ENCODE measurements at places on chromosomes 4 and X. TPM values are rescaled to one million over a fixed set of nuclear protein-coding genes. Genes with fewer than 3 reads are reported as not detected.

The KCND1 gene
- 0.72 TPM for total RNA-seq

The CORIN gene
- total RNA-seq = 0.12 TPM

GRCh38 chr4:62806816-62807215, 1602.4 kb downstream of the TECRL start:
- DNase-seq = no peak

The F11 gene
- not detected for total RNA-seq

DNA sequence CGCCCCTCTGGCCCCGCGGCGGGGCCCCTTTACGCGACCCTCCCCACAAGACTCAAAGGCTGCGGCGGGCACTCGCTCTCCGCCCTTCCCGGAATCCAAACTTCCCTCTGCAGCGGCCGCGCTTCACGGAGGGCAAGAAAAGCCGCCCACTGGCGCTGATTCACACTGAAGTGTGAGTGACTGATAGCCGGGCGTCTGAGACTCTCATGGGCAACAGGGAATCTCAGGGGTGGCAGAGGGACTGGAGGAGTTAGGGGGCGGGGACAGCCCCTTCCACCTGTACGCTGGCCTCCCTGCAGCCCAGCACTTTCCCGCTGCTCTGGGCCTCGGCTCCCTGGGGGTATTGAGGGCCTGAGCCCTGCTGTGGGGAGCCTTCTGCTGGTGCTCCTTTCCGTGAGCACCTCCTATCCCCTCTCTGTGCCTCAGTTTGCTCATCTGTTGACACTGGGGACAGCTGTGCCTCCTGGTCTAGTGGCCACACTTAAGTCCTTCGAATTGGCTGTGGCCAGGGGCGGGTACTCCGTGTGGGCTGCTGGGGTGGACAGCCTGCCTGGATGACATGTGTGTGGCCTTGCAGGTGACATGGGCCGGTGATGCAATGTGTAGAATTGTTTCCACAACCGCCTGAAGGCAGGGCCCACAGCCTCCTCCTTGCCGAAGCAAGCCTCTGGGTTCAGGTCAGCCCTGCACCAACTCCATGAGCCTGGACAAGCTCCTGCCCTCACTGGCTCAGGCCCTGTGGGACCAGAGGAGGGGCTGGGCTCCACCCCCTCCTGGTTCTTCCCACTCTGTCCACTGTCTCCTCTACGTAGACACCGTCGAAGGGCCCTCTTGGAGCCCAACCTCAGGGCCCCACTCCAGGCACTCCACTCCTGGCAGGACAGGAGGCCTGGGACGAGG, 951 bp downstream of the SH3BP2 start:
- DNase-seq = no peak

DNA sequence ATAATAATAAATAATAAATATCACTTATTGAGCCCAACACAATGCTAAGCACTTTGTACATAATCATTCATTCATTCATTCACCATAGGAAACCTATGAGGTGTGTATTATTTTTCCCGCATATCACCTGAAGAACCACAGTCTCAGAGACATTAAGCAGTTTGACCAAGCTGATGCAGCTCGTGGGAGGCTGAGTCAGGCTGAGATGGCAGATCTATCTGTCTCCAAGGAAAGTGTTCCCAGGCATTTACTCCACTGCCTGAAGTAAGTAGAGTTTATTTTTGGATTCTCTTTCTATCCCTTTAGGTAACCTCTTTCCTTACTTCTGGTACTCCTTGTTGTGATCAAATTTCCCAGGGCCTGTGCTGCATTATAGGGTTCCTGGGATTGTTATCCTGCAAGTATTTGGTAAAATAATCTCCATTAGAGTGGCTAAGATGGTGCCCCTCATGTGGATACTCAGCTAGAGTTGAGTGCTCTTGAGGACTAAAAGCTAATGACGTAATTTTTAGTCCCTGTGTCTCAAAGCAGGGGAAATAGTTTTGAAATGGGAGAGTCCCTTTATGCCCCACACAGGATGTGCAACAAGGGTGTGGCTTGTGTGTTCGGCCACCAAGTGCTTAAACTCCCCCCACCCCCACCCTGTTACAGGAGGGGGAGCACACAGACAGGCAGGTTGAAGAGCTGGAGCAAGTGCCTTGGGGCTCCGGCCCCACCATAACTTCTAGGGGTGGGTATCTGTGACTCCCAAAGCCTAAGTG, 467.0 kb downstream of the STIM2 start:
- no peak for DNase-seq

GRCh38 chr4:184250795-184251669, 33.4 kb upstream of the ENPP6 start:
- peak; percentile 49 for DNase-seq

- DNase-seq = no peak
These were observed 97.3 kb downstream of the NKX6-1 start for GRCh38 chr4:84401701-84402306.

DNA sequence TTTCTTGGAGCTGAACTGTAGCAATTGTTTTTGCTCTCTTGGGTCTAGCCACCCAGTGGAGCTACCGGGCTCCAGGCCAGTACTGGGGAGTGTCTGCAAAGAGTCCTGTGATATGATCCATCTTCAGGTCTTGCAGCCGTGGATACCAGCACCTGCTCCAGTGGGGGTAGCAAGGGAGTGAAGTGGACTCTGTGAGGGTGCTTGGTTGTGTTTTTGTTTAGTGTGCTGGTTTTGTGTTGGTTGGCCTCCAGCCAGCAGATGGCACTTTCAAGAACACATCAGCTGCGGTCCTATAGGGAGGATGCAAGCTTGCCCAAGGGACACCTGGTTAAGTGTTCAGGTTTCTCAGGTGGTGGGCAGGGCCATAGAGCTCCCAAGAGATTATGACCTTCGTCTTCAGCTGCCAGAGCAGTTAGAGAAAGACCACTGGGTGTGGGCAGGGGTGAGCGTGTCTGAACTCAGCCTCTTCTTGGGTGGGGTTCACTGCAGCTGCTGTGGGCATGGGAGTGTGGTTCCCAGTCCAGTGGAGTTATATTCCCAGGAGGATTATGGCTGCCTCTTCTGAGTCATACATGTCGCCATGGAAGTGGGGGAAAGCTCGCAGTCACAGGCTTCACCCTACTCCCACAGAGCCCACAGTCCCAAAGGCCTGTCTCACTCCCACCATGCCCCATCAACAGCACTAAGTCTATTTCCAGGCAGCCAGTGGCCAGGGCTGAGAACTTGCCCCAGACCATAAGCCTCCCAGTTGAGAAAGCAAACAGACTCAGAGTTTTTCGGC, 811.6 kb downstream of the GLUD2 start:
- DNase-seq = no peak

DNA sequence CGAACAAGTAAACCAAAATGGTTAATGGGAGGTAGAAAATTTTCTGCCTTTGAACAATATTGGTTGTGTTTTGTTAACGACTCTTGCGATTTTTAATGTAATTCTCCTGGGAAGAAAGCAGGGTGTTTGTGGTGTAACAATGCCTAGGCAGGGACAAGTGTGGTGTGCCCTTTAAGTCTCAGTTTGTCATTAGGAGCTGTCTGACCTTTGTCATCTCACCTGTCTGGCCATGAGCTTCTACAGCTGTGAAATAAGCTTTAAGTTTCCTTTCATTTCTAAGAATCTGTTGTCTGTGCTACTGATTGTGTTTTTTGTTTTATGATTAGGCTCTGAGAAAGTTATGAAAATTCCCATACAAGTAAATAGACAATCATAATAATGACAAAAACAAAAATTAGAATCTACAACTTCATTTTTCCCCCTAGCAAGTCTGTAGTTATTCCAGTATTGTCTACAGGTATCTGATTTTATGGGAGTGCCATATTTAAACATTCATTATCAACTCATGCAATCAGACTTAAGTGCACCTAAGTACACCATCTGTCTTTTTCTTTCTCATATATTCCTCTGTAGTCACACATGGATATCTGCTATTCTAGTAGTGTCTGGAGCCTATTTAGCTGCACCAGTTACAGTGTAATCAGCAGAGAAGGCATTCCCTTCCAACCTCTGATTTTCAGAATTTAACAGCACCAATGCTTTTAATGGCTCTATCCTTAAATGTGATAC, 203.5 kb downstream of the PPARGC1A start:
- no peak for DNase-seq

- no peak for DNase-seq
These were observed 7.0 kb downstream of the NAT8L start for GRCh38 chr4:2066011-2066551.

- no peak for DNase-seq
These were observed 31.2 kb upstream of the UXT start for GRCh38 chrX:47690175-47690574.

DNA sequence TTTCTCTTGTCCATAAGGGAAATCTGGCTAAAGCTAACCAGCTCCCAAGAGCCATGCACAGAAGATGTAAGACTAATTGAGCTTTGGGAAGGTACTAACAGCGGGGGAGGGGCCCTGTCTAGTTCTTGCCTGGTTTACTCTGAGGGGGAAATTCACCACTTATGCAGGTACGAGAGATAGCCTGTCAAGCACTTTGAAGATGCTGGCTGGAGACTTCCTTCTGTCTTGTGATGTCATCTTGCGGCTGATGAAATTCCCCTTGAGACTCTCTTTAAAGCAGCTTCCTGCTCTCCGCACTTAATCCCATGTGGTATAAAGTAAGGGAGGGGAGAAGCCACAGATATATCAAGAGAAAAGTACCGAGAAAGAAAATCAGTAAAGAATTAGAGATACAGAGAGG, 345.3 kb downstream of the MAPK10 start:
- no peak for DNase-seq

The BMP3 gene
- not detected for total RNA-seq

DNA sequence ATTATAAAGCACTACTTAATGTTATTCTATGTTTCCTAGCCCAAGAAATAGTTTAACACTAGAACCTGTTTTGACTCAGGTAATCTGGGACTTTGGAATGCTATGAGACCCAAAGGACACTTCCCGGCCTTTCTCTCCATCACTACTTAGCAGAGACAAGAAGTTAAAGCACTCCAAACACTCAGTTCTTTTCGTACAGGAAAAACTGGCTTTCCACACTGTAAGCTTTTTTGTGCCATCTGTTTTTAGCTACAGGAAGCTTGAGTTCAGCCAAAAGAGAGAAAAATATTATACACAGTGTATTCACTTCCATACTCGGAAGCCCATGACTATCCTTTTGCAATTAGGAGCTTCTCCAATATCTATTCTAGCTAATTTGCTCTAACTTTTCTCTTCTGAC, 7.9 kb upstream of the FGF13 start:
- no peak for DNase-seq

GRCh38 chr4:5710961-5711478, at the start of gene EVC:
TSS of gene EVC (plus strand) at chr4:5711201. CDS start at chr4:5711381, 180 bp downstream.
- DNase-seq = peak; percentile 46

- no peak for DNase-seq
These were observed 34.7 kb downstream of the FGF2 start for GRCh38 chr4:122861172-122861943.

DNA sequence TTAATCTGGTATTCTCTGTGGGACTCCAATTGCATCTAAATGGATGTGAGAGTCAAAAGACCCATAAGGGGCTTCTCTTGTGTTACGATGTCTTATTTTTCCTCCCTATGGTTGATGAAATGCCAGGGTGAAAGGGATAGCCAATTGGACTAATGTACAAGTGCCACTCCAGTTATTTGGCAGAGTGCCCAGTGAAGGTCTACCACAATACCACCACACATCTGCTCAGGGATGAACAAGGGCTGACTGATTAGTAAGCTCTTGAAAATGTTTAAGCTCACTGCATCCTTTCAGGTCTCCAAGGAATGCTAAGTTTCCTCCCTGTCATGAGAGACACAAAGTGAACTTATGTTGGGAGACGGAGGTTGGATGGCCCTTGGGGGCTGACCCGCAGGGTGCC, 57.8 kb downstream of the HEPH start:
- DNase-seq = no peak

The SH3TC1 gene
- total RNA-seq = 2.9 TPM

The GLUD2 gene
- total RNA-seq = 0.35 TPM

DNA sequence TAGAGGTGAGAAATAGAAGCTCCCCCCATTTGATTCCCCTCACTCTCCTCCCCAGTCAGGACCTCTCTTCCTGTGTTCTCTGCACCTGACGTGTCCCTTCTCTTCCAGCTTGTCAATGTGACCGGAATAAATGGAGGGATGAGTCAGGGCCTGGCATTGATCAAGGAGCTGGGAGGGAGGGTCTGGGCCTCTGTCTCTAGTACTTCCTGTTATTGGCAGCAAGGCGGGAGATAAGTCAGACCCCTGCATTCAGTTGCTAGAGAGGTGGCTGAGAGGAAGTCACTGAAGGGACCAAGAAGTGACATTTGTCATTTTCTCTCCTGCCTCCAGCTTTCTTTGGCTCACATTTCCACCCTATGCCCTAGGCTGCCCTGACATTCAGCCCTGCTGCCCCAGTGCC, 35.1 kb upstream of the ZNF41 start:
- no peak for DNase-seq

DNA sequence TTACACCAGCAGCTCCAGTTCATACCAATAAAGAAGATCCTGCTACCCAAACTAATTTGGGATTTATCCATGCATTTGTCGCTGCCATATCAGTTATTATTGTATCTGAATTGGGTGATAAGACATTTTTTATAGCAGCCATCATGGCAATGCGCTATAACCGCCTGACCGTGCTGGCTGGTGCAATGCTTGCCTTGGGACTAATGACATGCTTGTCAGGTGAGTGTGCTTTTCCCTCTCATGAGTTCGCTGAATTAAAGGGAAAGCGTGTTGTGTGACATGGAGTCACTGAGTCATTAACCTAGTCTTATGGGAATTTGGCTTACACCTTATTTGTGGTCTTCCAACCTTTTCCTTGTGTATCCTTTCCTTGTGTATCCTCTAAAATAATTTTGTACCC, 15.9 kb downstream of the TMEM165 start:
- DNase-seq = no peak
